ENCODE measurements at places on chromosomes 16 and 17.

DNA sequence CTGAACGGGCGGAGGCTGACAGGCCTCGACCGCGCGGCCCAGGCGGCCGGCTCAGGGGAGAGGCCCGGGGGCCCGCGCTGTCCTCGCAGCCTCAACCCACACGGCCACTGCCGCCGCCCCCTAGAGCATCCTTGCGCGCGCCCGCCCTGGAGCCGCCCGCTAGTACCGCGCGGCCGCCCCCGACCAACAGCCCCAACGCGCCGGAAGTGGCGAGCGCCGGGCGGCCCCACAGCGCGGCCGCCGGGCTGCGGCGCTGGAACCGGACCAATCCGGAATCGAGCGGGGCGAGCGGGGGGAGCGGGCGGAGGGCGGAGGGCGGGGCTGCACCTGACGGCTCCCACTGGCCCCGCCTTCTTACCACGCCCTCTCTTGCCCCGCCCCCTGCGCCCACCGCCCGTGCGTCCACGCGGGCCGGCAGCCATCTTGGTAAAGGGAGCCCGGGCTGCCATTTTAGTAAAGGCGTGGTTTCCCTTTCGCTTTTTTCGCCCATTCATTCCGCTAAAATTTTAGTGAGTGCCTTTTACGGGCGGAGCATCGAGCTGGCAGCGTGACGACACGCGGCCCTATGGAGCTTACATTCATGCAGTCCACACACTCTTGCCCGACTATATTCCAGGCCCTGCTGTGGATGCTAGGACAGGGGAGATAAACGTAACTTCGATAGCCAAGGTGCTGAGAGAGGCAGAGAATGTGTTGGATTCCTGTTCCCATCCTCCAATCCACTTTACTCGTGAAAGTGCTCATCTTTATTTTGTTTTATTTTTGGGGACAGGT lies at the start of gene XPO6:
TSS of gene XPO6 (minus strand) at position 208 of the 774 bp plus-strand sequence. CDS start 597 bp downstream, outside the sequence.
- peak; percentile 99 for DNase-seq

DNA sequence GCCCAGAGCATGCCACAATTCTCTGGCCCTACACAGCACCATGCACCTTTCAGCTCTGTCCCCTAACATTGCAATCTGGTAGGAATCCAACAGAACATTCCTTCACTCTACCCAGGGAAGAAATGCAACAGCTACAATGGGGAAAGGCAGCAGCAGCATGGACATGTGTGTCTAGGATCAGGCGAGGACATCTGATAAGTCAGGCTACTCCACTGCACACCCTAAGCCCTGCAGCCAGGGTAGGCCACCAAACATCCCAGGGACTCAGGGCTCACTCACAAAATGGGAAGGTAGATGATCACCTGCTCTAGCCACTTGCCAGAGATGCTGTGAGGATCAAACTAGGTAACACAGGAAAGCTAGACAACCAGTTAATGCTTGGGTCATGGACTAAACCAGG lies 5.1 kb downstream of the RANBP10 start:
- no peak for DNase-seq

DNA sequence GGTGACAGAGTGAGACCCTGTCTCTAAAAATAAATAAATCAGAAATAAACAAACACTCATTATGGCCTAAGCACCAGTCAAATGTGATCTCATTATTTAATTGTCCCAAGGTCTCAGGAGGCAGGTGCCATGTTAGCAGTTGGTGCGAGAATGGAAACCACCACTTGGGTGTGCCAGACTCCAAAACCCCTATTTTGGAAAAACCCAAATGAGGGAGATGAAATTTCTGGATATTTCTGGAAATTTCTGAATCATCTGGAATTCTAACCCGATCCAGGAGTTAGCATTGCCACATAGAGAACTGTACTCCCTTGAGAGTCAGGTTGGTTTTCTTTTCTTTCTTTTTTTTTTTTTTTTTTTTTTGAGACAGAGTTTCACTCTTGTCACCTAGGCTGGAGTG lies 264.0 kb downstream of the XYLT1 start:
- no peak for DNase-seq

DNA sequence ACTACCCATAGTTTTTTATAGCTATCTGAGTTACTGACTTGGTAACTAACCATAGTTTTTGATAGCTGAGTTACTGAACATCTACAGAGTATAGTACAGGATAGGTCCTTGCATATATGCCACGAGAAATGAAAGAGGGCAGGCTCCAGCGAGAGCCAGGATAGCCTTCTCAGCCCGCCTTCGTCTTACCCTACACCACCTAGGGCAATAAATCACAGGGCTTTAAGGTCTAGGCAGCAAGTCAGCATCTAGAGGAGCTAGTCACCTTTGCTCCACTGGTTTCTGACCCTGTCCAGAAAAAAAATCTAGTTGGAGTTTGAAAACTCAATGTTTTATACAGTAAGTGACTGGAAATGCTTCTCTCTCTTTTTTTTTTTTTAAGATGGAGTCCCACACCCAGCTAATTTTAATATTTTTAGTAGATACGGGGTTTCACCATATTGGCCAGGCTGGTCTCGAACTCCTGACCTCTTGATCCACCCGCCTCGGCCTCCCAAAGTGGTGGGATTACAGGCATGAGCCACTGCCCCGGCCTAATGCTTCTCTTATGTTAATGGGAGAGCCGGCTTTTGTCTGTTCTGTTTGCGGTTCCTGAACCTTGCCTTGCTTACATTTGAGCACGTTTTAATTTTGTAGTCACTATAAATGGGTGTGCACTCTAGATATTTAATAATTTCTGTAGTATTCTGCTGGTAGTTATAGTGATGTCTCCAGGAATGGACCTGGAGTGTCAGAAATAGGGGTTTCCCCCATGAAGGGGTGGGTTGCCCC lies 2.8 kb downstream of the BFAR start:
- no peak for DNase-seq

GRCh38 chr17:57889892-57890856 lies 40.3 kb upstream of the MRPS23 start:
- DNase-seq, result peak; percentile 75

DNA sequence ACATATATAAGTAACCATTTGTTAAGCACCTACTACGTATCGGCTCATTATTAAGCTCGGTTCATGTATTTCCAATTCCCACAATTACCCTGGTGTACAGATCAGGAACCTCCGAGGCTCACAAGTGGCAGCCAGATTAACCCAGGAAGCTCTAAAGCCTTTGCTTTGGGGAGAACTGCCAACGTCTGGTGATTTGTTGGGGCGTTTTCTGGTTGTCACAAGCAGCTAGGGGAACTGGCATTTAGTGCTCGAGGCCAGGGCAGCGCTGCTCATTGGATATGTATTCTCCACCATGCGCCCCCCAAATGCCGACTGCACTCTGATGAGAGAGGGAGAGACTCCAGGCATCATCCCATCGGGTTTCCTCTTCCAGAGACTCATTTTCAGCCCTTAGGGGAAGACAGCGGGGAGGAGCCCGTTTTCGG lies 541 bp downstream of the ZNF18 start:
- no peak for DNase-seq

DNA sequence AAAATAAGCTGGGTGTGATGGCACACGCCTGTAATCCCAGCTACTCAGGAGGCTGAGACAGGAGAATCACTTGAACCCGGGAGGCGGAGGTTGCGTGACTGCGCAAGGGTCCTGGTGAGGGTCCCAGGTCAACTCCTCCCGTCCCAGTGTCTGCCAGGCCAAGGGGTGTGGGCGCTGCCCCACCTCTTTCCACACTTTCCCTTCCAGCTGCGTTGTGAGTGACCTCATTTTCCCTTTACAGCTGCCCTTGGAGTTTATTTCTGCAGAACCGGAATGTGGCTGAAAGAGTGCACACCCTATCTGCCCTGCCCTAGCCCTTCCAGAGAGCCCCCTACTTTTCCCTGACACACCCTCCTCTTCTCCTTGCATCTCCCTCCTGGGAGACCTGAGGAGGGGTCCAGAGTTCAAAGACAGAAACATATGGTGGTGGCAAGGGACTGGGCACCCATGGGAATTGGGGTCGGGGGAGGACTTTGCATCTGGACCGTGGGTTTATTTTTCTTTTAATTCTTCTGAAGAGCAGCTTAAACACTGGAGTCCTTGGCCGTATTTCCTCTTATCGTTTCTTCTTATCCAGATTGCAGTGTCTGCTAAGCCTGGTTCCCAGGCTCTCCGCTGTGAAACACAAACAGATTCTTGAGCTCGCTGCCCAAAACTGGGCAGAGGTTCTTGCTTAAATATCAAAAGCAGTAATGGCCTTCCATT lies 20.9 kb downstream of the MRC2 start:
- DNase-seq, result peak; percentile 40

GRCh38 chr17:33120103-33120502 lies 128.5 kb downstream of the SPACA3 start:
- no peak for DNase-seq

DNA sequence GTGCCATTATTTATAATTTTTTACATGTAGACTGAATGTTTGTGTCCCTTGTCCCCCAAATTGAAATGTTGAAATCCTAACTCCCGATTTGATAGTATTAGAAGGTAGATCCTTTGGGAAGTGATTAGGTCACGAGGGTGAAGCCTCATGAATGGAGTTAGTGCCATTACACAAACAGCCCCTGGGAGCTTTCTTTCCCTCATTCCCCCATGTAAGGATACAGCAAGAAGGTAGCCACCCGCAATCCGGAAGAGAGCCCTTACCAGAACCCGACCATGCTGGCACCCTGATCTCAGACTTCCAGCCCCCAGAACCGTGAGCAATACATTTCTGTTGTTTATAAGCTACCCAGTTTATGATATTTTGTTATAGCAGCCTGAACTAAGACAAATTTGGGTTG lies 143.2 kb downstream of the NPIPB5 start:
- peak; percentile 38 for DNase-seq

DNA sequence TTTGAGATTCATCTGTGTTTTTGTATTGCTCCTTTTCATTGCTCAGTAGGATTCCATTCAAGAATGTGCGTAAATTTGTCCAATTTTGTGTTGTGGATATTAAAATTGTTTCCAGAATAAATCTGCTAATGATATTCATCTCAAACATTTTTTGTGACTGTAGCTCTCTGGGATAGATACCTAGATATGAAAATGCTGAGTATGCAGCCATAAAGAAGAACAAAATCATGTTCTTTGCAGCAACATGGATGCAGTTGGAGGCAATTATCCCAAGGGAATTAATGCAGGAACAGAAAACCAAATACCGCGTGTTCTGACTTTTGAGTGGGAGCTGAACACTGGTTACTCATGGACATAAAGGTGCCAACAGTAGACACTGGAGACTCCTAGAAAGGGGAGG lies 40.2 kb upstream of the ATF7IP2 start:
- no peak for DNase-seq

- no peak for DNase-seq
These were observed 29.8 kb upstream of the PLLP start for GRCh38 chr16:57314161-57314785.

DNA sequence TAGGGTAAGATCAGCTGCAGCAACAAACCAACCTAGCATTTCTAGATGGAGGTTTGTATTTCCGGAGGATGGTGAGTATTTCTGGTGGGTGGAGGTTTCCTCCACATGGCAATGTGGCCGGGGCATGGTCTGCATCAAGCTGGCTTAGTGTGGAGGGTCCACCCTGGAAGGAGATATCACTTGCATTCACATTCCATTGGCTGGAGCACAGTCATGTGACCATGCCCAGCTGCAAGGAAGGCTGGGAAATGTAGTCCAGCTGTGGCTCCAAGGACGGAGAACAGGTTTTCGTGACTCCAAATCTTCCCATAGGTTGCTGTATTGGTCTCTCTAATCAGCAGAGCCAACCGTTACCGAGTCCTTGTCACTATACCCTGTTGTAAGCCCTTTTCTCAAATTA lies 68.7 kb downstream of the RAI1 start:
- DNase-seq, result peak; percentile 98

- DNase-seq, result no peak
These were observed 11.0 kb downstream of the ZSCAN32 start for GRCh38 chr16:3389663-3390338.

GRCh38 chr17:38922538-38923297 lies 2.7 kb upstream of the LASP1NB start:
- peak; percentile 89 for DNase-seq

- DNase-seq, result peak; percentile 96
These were observed 1.2 kb upstream of the EFNB3 start for GRCh38 chr17:7703584-7704479.

DNA sequence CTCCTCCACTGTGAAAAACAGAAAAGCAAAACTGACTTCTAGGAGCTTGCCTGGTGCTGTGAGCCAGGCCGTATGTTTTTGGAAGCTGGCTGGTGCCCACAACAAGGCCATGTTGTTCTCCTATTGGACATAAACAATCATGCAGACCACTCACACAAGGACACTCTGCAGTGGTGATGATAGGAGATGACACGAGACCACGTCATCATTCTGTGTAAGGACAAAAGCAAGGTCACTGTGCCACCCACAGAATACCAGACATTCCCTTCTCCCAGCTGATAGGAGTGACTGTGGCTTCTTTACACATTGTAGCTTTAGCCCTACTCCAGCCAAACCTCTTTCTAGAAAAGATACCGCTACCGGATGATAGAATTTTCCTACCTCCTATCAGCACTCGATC lies 47.7 kb upstream of the LCMT1 start:
- no peak for DNase-seq

DNA sequence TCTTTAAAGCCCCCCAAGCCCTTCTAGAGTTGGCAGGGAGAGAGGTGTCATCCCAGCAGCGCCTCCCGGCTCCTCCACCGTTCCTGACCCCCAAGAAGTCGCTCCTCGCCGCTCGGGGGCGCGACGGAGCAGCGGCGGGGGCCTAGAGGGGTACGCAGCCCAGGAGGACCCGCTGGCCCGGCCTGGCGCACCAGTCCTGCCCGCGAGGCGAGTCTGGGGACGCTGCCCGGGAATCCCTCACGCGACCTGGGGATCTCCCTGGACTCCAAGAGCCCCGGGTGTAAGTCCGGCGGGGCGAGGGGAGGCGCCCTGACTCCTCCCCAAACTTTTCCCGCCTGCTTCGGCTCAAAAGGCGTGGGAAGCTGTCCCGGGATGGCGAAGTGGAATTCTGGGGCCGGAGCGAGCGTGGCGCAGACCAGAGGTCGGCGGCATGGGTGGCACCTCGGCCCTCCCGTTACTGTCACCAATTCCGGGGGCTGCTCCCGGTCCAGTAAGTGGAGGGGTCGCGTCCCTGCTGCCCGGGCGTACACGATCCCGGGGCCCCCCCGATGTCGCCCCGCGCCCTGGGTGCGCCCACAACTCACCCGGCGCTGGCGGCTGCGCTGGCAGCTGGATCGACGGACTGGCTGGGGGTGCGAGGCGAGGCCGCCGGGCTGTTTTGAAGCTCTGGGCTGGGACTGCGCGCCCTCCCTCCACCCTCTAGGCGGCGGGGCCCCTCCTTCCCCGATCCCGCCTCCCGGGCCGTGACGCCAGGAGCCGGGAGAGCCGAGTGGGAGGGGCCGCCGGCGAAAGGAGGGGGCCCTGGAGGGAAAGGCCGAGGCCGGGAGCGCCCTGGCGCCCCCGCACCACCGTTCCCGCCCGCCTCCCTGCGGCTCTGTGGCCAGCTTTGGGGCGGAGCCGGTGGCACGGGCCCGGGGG lies at the start of gene EMP2:
TSS of gene EMP2 (minus strand) at position 634 of the 918 bp plus-strand sequence. CDS start 32,981 bp downstream, outside the sequence.
- DNase-seq, result peak; percentile 93

GRCh38 chr16:85612191-85612800 lies 826 bp upstream of the GSE1 start:
- peak; percentile 84 for DNase-seq

DNA sequence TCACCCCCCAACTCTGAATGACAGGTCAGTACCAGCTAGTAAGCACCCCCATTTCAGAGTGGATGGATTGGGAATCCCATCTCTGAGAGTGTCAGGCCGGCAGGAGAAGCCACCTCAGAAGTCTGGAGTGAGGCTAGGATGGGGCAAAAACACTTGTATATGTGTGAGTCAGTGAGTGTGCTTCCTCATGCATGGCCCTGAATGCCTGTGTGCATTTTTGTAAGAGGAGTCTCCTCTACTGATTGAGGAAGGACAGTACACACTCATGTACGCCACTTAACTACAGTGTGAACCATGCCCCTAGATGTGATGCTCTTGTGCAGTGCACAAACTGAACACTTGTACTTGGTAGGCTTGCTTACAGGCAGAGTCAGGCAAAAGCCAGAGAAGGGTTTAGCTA lies 22.3 kb upstream of the NAGS start:
- DNase-seq, result no peak

GRCh38 chr17:67511012-67511411 lies 133.9 kb downstream of the PITPNC1 start:
- no peak for DNase-seq
